NCI-H2227 treated with DMSO at 0.1 percent for 48 hours (cell line): ENCODE measurements at places on chromosomes 16 and 17.

- DNase-seq = no peak
Observed at GRCh38 chr17:3796110-3796821, 4.7 kb downstream of the ITGAE start.

DNA sequence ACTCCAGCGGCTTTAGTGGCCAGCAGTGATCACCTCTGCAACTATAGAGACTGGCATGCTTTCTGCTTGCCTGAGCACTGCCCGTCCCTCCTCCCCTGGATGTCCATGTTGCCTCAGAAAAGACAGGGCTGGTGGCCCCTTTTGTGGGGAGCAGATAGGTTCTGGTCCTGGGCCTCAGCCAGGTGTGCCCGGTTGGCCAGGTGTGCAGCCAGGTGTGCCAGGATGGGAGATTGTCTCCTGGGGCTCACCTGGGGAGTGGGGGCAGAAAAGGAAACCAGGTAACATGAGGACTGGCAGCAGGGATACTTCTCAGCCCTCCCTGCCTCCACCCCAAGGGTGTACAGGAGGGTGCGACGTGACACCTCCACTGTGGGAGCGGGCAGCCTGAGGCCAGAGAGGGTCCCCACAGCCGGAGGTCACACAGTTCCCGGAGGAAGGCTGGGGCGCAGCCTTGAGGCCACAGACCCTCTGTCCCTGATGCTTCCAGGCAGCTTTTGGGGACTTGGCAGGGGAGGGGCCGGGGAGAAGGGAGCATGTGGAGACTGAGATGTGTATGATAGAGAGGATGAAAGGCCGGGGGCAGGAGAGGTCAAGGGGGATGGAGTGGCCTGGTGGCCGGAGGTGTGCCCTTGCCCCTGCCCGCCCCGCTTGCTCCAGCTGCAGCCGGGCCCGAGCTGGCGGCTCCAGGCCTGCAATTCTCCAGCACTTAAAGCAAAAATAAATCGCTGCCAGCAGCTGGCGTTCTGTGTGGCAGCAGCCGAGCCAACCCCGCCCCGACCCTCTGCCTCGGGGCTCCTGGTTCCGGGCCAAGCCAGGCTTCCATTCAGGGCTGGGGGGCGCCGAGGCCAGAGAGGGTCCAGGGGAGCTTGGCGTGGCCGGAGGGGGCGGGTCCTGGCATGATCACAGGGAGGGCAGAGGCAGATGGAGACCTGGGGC, 6.7 kb downstream of the KCNJ12 start:
- DNase-seq = no peak

- DNase-seq = no peak
Observed at GRCh38 chr17:78272181-78272913, 40.9 kb downstream of the TMEM235 start.

GRCh38 chr17:80145076-80146075, 1.6 kb downstream of the EIF4A3 start:
- DNase-seq = no peak

DNA sequence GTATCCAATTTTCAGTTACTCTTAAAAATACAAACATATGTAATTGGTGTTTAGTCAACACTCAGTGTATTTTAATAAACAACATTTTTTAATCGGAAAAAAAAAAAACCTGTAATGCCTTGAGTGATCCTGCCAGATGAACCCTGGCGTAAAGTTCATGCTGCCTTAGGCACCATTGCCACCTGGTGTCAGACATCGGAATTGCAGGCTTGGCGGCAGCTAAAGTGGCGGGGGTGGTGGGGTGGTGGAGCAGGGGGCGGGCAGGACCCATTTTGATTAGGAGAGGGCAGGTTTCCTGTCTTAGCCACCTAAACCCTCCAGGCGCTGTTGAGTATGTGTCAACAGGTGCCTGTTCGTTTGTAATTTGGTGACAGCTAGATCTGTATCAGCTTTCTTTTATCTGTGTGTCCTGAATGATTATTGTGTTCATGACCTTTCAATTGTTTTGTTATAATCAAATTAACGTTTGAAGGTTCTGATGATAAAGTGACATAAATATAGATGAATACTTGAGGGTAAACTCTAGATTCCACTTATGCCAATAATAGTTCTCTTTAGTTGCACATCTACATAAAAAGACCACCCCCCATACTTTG, 588.7 kb downstream of the CDH13 start:
- DNase-seq = no peak

DNA sequence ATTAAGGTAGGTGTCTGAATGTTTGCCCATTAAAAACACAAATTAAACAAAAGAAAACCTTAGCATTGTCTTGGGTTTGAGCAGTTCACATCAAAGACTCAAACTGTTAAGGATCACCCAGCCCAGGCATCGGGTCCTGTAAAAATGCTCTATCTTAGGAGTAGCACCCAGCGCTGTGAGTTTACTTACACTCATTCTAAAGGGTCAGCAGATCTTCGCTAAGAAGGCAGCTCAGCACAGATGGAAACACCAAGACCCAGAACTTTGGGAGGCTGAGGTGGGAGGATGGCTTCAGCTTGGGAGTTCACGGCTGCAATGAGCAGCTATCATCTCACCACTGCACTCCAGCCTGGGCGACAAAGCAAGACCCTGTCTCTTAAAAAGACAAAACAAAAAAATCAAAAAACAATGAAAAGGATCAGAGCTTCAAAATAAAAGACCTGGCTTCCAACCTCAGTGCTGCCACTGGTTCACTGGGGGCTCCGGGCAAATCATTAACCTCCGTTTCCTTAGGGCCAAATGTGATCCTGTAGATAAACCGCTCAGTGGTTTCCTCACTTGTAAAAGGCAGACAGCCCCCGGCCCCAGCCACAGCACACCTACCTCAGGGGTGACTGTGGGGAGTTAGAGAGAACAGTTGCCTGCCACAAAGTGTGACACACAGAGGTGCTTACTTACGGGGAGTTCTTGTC, 11.1 kb downstream of the COG1 start:
- DNase-seq = no peak

- DNase-seq = no peak
Observed at GRCh38 chr17:1006054-1006453, 9.1 kb downstream of the TIMM22 start.
